ENCODE measurements at places on chromosomes 12 and 14.

GRCh38 chr12:10126413-10126812 lies 3.6 kb downstream of the CLEC7A start:
- DNase-seq = no peak

- DNase-seq = no peak
Measured at GRCh38 chr12:24979976-24980730, 31.3 kb upstream of the BCAT1 start.

- DNase-seq = no peak
Measured at GRCh38 chr12:49925433-49926204, 21.9 kb upstream of the FAIM2 start.

DNA sequence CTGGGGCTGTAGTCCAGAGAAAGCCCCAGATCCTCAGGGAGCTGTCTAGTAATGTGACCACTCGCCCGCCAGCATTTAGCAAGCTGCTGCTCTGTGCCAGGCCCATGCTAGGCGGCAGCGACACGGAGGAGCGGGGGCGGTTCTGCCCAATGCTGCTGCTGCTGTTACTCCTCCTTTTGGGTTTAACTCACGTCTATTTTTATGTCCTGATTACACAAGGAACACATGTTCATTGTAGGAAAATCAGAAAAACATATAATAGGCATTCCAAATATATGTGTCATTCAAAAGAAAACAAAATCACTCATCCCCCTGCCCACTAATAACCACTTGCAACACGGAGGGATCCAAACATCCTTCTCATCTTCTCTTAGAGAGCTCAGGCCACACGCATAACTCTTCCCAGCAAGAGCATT lies 30.4 kb downstream of the CCDC92 start:
- DNase-seq = no peak

DNA sequence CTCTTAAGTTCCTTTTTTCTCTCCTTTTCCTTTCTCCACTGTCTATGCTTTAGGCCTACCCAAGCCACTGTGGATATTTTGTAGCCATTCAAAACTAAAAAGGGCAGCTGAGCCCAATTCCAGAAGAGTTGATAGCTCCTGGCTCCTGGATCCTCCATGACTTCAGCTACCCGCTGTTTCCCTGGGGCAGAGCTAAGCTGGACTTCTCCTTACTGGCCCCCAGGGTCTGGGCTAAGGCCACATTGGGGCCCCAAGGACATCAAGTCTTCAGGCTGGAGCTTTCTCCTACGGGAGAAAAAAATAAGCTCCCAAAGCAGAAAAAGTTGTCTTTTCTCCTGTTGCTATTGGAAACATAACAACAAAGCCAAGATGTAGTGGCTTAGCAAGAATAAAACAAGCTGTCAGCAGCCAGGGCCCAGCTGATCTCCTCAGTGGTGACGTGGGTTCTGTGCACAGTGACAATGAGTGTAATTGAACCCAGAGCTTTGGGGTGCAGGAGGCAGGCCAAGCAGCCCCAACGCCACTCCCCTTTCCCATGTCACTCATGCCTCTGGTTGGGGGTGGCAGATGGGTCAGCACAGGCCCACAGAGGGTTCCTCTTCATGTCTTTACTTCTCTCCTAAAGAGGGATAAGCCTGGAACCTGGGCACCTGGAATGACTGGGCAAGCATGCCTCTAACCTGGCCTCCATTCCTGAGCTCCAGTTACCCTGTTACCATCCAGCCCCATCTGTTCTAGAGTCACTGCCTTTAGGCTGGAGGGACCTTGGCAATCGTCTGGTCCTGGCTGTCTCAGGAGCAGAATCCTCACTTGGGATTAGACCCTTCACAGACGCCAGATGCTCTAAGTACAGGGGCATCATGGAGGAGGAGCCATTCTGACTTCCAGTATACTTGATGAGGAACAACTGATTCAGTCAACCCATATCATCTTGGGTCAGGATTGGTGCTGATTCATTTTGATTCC lies 171.2 kb downstream of the ZFP36L1 start:
- no peak for DNase-seq

DNA sequence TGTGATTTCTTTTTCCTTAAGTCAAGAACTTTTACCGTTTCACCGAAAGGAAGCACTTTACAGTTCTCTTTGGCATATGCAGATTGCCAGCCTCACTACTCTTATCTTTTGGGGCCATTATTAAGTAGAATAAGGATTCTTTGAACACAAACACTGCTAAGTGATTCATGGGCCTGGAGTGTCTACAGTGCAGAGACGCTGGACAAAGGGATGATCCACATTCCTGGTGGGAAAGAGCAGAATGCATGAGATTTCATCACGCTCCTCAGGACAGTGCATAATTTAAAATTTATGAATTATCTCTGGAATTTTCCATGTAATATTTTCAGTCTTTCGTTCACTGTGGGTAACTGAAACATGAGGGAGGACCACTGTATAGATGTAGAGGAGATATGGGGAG lies 90.2 kb downstream of the TTLL5 start:
- no peak for DNase-seq

GRCh38 chr14:105126981-105127329 lies 41.6 kb downstream of the JAG2 start:
- DNase-seq = no peak

DNA sequence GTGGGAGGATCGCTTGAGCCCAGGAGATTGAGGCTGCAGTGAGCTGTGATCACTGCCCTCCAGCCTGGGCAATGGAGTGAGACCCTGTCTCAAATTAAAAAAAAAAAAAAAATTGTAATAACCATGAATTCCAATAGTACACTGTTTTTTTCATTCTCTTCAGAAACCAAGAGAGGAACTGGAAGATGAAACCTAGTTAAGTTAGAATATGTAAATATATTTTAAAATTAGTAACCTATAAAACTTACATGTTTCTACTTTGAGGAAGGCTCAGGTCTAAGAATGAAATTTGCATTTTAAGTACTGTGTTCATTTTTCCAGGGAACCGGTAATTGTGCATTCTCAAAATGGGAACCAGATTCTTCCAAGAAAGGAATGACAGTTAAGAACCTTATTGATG lies 18.8 kb downstream of the KNTC1 start:
- DNase-seq = no peak

GRCh38 chr14:73924337-73924736 lies 25.6 kb downstream of the FAM161B start:
- DNase-seq = no peak

- DNase-seq = no peak
Measured at GRCh38 chr12:130606231-130606630, 109.9 kb downstream of the RIMBP2 start.

DNA sequence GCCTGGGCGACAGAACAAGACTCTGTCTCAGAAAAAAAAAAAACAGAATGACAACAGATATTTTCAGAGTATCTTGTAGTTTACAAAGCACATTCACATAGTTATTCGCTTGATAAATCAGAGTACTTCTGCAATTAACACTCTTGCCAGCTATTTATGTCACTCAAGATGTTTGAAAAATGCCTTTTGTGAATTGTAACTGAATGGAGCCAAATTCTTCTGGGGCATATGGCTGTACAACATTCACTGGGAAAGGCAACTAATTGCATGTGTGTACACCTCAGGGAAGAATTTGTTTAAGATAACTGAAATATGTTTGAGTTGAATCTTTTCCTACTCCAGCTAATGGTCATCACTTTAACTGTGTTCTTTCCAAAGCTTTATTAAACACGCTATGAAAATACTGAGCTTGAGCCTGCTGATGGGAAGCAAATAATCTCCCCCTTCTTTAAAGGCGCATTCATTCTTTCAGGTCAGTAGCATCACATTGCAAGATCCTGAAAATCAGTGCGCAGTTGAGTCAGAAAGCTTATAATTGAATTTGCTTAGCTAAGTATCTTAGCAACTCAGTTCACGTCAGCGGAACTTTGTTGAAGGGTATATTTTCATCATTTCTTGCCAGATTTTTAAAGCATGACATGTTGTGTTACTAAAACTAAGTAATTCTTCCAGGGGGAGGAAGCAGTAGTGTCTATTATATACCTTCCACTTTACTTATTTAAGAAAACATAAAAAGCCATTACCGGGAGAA lies 66.6 kb downstream of the SINHCAF start:
- no peak for DNase-seq
